Fibroblast of skin of right quadriceps (primary cell): ENCODE measurements at places on chromosomes 2 and 18.

DNA sequence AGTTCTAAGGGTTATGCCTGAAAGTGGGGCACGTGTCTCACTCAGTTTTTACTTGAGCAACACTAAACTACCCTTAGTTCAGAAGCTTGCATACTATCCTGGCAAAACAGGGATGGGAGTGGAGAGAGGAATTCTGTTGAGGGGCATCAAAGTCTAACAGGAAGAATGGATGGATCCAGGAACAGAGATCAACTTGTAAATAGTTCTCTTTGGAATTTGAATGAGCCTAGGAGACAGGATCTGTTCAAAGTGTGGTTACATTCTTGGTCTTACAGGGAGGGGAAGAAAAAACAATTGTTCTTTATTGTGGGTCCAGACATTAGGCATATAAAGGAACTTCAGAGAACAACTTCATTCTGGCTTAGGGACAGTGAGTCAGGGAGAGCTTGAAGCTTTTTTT is 560.2 kb downstream of the CNTNAP5 start:
- no peak for DNase-seq

DNA sequence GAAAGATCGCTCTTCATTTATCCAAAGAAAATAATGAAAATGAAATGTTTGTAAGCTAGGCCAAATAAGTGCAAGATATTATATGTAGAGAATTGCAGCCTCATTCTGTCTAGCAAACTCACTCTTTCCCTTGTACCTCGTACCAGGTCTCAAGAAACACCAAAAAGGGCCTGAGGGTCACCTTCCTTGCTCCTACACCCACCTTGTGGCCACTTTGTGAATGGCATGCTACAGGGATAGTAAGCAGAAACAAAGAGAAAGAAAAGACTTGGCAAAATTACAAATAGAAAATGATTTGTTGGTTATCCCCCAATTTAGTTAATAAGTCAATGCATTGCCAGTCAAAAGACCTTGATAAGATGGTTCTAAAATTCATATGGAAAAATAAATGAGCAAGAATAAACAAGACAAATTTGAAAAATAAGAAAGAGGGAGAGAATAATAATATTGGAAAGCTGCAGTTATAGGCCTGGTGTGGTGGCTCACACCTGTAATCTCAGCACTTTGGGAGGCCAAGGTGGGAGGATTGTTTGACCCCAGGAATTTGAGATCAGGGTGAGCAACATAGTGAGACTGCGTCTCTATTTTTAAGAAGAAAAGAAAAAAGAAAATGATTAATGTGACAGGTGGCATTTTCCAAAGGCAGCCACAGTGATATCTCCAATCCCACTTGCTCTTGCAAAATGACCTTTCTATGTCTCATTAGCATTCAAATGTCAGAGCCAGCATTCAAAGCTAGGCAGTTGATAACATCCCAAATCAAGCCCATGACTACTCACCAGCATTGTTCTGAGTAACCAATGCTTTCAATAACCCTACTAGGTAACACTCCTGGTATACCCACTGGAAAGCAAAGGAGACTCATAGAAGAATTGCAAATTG is 38.8 kb upstream of the BMP10 start:
- peak; percentile 60 for DNase-seq

- DNase-seq = peak; percentile 27
Measured at GRCh38 chr2:157055660-157056199, 201.8 kb upstream of the GALNT5 start.

GRCh38 chr18:63207143-63207790 is 112.3 kb downstream of the BCL2 start:
- DNase-seq = no peak

DNA sequence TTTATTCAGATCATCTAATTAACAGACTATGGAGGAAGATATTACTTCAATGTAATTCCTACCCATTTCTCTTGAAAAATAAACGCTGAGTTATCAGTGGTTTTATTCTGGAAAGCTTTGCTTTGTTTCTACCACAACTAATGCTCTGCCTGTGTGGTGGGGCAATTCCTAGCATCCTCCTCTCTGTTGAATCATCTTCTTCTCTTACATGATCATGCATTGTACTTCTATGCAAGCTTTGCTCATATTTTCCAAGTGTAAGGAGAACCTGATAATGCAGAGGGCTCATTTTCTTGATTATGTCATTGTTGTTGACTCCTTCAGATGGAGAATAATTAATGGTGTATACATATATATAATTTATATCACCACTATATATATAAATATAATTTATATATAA is 46.7 kb downstream of the CCDC195 start:
- no peak for DNase-seq

DNA sequence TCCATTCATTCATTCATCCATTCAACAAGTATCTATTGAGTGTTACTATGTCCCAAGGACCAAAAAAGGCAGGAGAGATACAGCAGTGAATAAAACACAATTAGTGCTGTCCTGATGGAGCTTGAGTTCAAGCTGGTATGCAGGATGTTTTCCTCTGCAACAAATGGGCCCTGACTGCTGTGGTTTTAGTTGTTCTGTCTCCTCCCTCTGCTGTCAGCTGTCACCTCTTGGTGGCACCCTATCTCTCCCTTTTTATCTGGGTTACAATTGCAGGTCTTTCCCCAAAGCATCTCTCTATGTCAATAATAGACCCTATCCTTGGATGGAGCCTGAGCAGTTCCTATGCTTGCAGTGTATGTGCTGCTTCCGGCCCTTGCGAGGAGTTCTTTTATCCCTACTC is 304.8 kb downstream of the PDE11A start:
- no peak for DNase-seq

- DNase-seq = no peak
Measured at GRCh38 chr2:16201848-16202247, 261.5 kb downstream of the MYCN start.

GRCh38 chr2:163269374-163270021 is 430.9 kb upstream of the KCNH7 start:
- DNase-seq = no peak

DNA sequence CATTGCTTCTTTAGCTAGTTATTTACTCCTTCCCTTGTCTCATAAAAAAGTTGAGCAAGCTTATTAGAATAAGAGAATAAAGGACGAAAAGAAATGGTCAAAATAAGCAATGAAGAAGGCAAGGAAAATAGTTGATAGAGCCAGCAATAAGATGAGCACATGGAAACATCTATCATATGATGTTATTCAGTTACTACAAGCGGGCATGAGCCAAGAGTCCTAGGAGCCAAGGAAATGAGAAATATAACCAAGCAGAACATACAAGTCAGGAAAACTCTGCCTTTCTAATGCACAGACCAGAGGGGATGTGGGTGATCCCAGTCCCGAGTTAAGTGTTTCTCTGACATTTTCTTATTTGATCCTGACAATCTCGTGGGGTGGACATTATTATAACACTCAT is 33.9 kb downstream of the INO80C start:
- no peak for DNase-seq

DNA sequence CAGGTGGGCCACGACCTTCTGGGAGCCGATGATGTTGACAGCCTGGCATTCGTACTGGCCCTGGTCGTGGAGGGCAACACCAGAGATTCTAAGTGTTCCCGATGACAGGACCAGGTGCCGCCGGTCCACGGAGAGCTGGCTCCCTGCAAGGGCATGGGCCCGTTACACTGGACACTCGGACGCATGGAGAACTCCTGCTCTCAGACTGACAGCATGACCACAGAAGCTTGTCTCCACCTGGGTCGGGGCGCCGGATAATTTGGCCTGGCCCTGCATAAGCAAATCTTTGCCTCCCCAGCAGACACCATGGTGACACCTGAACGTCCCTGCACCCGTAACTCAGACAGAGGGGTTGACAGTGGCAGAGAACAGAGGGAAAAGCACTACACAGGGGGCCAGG is 80.7 kb downstream of the PXDN start:
- no peak for DNase-seq

GRCh38 chr2:70182689-70183088 is 8.1 kb downstream of the C2orf42 start:
- DNase-seq = no peak

DNA sequence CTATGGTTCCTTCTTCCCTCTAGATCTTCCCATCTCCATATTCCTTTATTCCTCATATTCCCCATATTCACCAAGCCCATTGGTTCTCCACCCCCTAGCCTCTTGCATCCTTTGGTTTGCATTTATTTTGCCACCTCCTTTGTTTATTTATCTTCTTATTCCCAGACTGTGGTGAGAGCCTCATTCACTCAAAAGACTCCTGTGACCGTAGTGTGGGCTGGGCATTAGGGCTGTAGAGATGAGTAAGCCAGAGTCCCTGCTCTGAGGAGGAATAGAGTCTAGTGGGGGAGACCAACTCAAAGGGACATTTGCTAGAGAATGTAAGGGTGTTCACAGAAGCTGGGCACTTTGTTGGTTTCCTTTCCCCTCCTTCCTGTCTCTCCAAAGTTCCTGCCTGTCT is 8.3 kb downstream of the ATG16L1 start:
- no peak for DNase-seq
